Ovary (tissue), 10 donors: ENCODE measurements at places on chromosomes 2 and 18. TPM values are rescaled to one million over a fixed set of nuclear protein-coding genes. Genes with fewer than 3 reads are reported as not detected.

Gene UGT1A3
- total RNA-seq: not detected

Gene CKAP2L
- total RNA-seq: not detected

Gene MAP3K19
- total RNA-seq: 23.2 TPM

Gene KIAA2012
- 0.24 TPM for total RNA-seq

Gene TCF23
- 63.8 TPM for total RNA-seq

Gene PPP3R1
- 22.5 TPM for total RNA-seq

Gene UCN
- 1.5 TPM for total RNA-seq

Gene RPS27A
- 1,848 TPM for total RNA-seq

Gene UGT1A10
- total RNA-seq: not detected

Gene TRAF3IP1
- total RNA-seq: 19.9 TPM

Gene UBR3
- 48.3 TPM for total RNA-seq

Gene BOLL
- not detected for total RNA-seq

Gene ANKRD30B
- total RNA-seq: not detected

Gene ATG4B
- total RNA-seq: 70.4 TPM

Gene LTBP1
- 23.9 TPM for total RNA-seq

Gene CXCR2
- 0.23 TPM for total RNA-seq

Gene C18orf32
- total RNA-seq: 35.4 TPM

Gene PNKD
- 37.3 TPM for total RNA-seq
